ENCODE measurements at places on chromosomes 2 and 18.

- no peak for DNase-seq
These were observed 1312.6 kb upstream of the CHAC2 start for GRCh38 chr2:52454962-52455361.

GRCh38 chr18:54020966-54021365 lies 203.5 kb downstream of the MBD2 start:
- DNase-seq = no peak

- DNase-seq = no peak
These were observed 365.0 kb upstream of the TFPI start for GRCh38 chr2:187918996-187919821.

DNA sequence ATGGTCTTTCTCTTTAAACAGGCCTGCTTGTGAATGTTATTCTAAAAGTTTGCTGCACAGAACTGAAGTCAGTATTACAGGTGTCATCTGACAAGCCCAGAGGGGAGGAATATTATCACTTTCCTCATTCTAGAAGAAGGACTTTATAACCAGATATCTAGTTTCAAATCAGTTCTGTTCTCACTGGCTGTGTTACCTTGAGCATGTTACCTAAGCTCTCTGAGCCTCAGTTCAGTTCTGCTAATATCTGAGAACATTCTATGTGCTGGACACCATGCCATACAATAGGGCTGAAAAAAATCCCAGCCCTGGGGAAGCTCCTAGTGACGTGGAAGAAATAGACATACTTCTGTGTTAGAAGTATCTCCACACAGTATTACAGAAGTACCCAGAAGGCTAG lies 27.9 kb downstream of the MAPRE3 start:
- no peak for DNase-seq

- DNase-seq = no peak
These were observed at the start of gene WNT6 for GRCh38 chr2:218859556-218859987. TSS of gene WNT6 (plus strand) at chr2:218859805. CDS start at chr2:218860038, 233 bp downstream.

- no peak for DNase-seq
These were observed 68.9 kb upstream of the CNGA3 start for GRCh38 chr2:98277162-98277859.

DNA sequence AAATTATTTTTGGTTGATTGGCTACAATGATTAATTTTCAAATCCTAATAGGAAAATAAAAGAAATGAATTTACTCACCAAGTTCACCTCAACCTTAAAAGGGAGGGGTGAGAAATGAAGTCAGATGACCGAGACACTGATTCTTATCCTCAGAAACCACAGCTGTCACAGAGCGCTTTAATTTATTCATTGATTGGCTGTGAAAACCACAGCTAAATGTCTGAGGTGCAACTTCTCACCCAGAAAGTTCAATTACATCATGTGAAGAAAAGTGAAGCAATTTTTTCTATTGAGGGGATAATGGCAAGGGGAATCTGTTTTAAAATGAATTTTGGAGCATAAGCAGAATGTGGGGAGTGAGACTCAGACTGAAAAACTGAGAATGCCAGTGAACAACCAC lies 128.4 kb downstream of the RNF152 start:
- DNase-seq = no peak

GRCh38 chr2:43333656-43334144 lies 107.3 kb upstream of the ZFP36L2 start:
- no peak for DNase-seq

GRCh38 chr2:239538357-239539052 lies 137.7 kb upstream of the HDAC4 start:
- no peak for DNase-seq

GRCh38 chr18:75067996-75068645 lies 140.8 kb downstream of the PTGR3 start:
- DNase-seq = no peak
